ENCODE measurements at places on chromosomes 2 and 18.

DNA sequence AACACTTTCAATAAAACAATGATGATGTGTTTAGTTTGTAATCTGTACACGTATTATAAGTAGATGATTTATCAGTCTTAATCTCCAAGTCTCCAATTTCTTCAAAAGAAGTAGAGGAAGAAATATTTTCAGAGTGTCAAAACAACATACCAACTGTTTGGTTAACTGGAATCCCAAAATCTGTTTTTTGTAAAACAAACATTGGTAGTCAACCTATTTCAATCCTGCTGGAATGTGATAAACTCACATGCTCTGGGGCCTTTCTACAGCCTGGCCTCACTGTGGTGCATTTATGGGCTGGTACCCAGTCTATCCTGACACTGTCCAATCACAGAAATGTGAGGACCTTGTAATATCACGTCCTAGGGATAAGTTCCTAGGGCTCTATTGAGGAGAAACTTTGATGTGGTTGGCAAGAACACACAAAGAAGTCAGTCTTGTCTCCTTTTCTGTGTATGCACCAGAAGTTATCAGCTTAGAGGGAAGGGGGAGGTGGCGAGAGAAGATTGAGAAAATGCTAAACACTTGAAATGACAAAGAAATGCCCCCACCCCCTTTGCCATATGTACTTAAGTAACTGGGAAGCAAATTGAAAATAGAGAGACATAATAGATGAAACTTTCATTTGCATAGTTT, 47.2 kb downstream of the PRKRA start:
- no peak for DNase-seq

DNA sequence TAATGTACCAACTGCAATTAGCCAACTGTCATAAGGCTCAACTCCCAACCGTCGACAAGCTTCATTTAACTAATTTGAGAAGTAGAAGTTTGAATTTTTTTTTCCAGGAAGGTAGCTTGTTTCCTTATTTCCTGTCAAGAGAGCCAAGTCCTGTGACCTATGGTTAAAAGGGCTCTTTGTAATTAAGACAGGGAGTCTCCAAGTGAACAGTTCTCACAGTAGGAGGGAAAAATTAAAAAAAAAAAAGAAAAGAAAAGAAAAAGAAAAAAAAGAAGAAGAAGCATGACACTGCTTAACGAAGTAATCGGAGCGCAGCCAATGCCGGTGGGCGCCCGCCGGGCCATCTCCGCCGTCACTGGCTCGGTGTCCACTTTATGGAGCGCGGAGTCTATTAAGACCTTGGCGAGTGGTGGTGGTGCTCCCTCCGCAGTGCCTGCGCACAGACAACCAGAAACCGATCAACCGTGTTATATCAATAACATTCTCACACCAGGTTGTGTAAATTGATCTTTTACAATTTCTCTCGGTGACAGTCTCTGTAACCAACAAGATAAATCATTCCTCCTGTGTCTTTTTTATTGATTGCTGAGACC, 197.2 kb upstream of the POU3F3 start:
- DNase-seq: no peak

- peak; percentile 26 for DNase-seq
Observed at GRCh38 chr2:86368161-86368824, 30.9 kb upstream of the REEP1 start.

DNA sequence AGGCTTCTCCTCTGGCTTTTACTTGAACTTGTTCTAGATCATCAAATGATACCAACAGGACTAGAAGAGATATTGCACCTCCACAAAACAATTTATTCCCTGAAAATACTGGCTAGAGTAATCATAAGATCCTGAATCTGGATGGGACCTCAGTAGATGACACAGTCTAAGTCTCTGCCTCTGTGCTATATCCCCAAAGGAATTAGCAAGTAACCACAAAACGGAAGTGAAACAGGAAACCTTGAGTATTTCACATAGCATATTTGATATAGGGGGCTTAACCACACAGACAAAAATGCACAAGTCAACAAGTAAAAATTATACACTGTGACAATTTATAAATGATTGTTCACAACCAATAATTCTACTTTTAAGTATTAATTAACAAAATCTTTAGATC, 456.9 kb upstream of the TNP1 start:
- no peak for DNase-seq

GRCh38 chr2:111627256-111627655, 256.7 kb downstream of the ANAPC1 start:
- DNase-seq: no peak
